NCI-H187 (cell line): ENCODE measurements at places on chromosomes 7 and 10.

- DNase-seq: no peak
These were observed 5.2 kb downstream of the INPP5A start for GRCh38 chr10:132542819-132543218.

- DNase-seq: no peak
These were observed 2.1 kb downstream of the CAV2 start for GRCh38 chr7:116501425-116502167.

DNA sequence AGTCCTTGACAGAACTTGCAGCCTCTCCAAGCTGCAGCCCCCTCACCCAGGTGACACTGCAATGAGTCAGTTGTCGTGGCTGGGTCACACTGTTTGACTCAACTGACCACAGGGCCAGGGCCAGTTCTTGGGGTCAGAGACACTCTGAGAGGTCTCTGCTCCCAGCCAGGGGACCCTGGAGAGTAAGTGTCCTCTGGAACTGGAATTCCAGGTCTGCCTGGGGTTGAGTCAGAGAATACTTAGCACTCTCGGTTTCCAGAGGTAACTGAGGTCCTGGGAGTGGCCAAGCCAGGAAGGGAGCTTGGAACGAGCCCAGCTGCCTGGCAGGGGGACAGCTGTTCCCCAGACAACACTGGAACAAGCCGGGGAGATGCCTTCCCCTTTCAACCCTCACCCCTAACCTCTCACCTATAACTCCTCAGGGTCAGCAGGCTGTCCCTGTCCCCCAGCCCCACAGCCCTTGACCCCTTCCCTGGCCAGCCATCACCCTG, 2.2 kb upstream of the MYL10 start:
- DNase-seq: no peak

GRCh38 chr7:104469166-104469820, 140.9 kb downstream of the LHFPL3 start:
- DNase-seq: no peak

DNA sequence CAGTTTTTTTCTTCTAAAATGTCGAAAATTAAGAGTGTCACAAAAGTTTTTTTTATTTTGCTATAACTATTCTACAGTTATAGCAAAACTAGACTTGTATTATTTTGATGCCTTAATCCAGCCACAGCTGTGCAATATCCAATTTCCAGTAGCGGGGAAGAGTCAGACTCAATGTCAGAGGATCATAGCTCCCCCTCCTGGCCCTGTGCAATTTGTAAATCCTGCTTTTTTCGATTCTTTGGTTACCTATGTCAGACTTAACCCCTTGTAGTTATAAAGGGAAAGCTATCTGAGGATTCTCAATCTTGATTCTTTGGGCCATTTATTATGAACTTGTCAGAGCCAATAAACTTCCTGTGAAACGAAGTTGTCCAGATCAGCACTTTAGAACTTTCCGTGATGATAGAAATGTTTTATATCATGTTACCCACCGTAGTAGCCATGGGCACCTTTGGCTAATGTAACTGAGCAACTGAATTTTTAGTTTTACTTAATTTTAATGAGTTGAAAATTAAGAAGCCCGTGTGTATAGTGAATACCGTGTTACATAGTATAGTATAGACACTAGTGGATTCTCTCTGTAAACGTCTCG, 87.7 kb upstream of the PRKCQ start:
- no peak for DNase-seq

DNA sequence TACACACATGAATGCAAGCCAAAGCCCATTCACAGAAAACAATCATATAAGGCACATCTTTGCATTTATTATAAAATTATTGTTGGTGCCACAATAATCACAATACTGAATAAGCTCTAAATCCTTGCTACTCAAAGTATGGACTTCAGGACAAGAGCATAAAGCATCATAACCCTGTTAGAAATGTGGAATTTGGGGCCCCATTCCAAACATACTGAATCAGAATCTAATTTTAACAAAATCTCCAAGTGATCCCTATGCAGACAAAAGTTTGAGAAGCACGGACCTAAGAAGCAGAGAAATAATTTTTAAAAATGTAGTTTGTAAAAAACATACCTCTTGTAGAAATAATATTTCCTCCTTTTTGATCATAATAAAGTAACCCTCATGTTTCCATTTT, 199.2 kb downstream of the IMMP2L start:
- no peak for DNase-seq

DNA sequence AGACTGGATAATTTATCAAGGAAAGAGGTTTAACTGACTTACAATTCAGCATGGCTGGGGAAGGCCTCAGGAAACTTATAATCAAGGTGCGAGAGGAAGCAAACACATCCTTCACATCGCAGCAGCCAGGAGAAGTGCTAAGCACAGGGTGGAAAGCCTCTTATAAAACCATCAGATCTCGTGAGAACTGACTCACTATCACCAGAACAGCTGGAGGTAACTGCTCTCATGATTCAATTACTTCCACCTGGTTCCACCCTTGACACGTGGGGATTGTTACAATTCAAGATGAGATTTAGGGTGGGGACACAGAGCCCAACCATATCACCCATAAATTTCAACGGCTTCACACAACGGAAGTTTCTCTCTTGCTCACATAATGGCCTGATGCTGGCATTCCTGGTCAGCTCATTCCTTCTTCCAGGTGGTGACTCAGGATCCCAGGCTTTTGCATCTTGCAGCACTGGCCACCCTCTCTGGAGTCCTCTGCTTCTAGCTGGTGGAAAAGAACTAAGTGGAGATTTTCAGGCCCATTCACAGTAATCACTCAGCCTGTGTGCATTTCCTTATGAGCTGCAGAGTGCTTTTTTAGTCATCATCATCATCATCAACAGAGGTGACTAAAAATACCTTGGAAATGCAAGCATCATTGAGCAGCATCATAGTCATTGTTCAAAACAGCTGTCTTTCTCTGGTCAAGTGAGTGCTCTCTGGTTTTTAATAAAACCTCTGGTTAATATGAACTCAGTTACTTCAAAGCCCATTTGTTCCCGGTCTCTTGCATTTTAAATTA, 308.1 kb downstream of the SFMBT2 start:
- DNase-seq: no peak
